ENCODE measurements at places on chromosomes 3 and 15. TPM values are rescaled to one million over a fixed set of nuclear protein-coding genes. Genes with fewer than 3 reads are reported as not detected.

Gene SLC12A1
- total RNA-seq: 0.05 TPM

Gene EIF4E3
- total RNA-seq: 14.4 TPM

Gene LOXL1
- 10.3 TPM for total RNA-seq

Gene TMEM212
- not detected for total RNA-seq

Gene MUC13
- total RNA-seq: 38.3 TPM

Gene ZNF662
- not detected for total RNA-seq

Gene NEDD4
- total RNA-seq: 21.1 TPM

Gene GTF2E1
- 26.9 TPM for total RNA-seq

- no peak for DNase-seq
These were observed 123.9 kb downstream of the FOXB1 start for GRCh38 chr15:60128000-60128376.

- DNase-seq: no peak
These were observed 37.6 kb downstream of the TRA2B start for GRCh38 chr3:185900228-185900627.

GRCh38 chr3:116390318-116390717 lies 55.0 kb downstream of the LSAMP start:
- DNase-seq: no peak

DNA sequence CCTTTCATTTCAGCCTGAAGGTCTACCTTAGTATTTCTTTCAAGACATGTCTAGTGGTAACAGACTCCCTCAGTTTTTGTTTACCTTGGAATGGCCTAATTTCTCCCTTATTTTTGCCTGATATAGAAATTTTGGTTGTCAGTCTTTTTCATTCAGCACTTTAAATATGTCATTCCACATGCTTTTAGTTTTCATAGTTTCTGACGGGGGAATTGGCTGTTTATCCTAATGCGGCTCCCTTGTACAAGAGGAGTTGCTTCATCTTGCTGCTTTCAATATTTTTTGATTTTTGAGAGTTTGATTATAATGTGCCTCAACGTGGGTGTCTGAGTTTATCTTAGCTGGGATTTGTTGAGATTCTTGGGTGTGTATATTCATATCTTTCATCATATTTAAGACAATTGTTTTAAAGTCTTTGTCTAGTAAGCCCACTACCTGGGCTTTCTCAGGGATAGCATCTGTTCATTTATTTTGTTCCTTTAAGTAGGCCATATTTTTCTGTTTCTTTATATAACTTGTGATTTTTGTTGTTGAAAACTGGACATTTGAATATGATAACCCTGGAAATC lies 51.1 kb upstream of the PYDC2 start:
- DNase-seq: no peak

DNA sequence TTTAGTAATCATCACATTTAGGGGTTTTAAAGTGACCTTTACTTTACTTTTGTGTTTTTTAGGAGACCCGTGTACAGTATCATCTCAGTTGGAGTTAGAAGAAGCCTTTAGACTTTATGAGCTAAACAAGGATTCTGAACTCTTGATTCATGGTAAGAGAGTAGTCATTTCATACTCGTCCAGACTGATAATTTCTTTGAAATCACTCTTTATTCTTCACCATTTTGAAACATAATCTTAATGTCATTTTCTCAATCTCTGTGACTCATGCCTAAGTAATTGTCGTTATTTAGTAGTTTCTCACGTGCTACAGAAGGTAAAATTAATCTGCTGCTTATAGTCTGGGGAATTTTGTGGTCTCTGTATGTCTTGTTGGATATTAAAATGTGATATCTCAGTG lies 37.7 kb downstream of the PRKCI start:
- no peak for DNase-seq

GRCh38 chr3:153113541-153113940 lies 48.5 kb upstream of the RAP2B start:
- DNase-seq: no peak

GRCh38 chr15:58444658-58445332 lies 13.0 kb downstream of the LIPC start:
- no peak for DNase-seq

DNA sequence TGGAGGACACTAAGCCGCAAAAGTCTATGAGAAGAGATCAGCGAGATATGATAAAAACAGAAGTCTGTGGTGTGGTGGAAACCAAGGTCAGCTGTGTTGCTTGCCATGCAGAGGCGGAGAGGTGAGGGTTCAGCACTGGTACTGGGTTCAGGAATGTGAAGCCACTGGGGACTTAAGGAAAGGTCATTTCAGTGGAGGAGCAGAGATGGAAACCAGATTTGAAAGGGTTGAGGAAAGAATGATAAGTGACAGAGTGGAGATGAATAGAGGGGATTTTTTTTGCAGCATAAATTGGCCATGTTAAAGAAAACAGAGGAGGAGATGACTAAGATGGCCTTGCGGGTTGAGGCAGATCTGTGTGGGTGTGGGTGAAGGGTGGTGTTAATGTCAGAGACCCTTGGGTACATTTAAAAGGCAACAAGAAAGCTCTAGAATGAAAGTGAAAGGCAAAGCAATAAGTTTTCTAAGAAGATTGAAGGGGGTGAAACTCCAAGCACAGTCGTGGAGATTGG lies 265.5 kb downstream of the ADAMTSL3 start:
- no peak for DNase-seq

GRCh38 chr15:46413799-46414198 lies 779.0 kb downstream of the SQOR start:
- no peak for DNase-seq

DNA sequence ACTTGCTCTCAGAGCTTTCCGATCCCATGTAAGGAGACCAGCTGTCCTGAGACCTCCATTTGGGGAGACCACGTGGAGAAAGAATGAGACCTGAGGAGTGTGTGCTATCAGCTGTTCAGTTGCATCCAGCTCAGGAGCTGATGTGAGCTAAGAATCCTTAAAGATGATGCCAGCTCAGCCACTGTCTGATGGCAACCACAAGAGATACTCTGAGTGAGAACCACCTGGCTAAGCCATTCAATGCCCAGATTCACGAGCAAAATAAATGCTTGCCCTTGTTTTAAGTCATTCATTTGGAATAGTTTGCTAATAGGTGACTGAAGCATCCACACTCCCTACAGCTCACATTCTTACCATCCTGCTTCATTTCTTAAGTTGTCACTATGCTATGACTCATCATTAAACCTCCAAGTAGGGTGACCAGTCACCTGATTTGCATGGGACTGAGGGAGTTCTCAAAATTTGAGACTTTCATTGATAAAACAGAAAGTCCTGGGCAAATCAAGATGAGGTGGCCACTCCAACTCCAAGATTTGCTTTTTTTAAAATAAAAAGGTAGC lies 56.4 kb downstream of the SPTSSB start:
- DNase-seq: no peak

DNA sequence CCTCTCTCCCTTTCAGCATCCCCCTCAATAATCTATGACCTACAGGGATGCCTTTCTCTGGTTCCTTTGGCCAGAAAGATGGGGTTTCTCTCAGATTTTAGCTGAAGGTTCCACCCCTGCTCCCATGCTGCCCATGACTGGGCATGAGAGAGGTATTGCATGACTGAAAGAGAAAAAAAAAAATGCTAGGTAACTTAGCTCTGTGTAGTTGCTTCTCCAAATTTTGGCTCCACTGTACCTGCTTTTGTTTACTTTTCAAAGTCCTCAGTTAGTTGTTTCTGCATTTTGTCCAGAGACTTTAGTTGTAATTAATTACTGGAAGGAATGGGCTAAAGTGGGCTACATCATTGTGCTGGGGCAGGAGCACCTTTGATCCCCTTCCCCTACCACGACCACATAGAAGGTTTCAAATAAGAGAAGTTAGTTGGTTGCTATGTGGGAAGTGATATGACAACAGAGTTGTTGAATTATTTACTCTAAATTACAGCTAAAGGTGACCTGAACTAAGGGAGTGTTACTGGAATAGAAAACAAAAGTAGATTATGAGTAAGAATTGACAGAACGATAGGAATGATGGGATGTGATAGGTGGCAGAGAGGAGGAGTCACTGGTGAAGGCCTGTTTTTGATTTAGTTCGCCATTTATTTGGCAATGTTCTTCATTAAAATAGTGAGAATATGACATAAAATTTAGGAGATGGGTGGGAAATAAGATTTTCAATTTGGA lies 605.4 kb upstream of the NR2F2 start:
- DNase-seq: no peak

GRCh38 chr3:142850395-142851023 lies 38.4 kb downstream of the PCOLCE2 start:
- DNase-seq: no peak

GRCh38 chr3:147872568-147872967 lies 463.4 kb downstream of the ZIC1 start:
- DNase-seq: no peak

DNA sequence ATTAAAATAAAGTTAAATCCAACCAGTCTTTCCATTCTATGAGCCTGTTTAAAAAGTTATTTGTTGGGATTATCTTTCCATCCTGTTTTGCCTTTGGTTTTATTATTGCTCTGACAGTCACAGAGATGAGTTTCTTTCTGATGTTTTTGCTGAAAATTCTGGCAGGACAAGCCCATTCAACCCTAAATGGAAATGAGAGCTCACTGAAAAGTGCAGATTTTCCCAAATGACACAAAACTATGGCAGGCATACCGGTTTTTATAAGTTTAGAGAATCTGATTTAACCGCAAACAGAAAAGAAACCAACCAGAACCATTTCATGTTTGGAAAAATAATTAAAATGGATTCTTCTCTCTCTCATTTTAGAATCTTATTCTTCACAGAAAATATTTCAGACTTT lies 238.1 kb upstream of the SGO1 start:
- no peak for DNase-seq

- DNase-seq: no peak
These were observed 38.6 kb downstream of the PIK3R4 start for GRCh38 chr3:130707902-130708601.
